Stimulated activated CD8-positive, alpha-beta memory T cell treated with anti-CD3 and anti-CD28 coated beads, Interleukin-4, amount 100 ng/mL, for 1 hour (primary cell): ENCODE measurements at places on chromosomes 5 and 9.

- no peak for DNase-seq
Observed at GRCh38 chr5:130055572-130055971, 151.3 kb downstream of the CHSY3 start.

GRCh38 chr9:83296123-83296522 lies 233.2 kb upstream of the RASEF start:
- DNase-seq: no peak

GRCh38 chr5:72814104-72814503 lies 2.4 kb upstream of the TNPO1 start:
- no peak for DNase-seq

- no peak for DNase-seq
Observed at GRCh38 chr5:158502686-158503085, 597.0 kb downstream of the EBF1 start.

DNA sequence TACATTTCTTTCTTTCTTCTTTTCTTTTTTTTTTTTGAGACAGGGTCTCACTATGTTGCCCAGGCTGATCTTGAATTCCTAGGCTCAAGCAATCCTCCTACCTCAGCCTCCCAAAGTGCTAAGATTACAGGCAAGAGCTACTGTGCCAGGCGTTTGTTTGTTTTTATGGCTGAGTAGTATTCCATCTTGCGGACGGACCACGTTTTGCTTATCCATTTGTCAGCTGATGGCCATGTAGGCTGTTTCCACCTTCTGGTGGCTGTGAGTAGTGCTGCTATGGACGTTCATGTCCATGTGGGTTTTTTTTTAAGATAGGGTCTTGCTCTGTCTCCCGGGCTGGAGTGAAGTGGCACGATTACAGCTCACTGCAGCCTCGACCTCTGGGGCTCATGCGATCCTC lies 2.5 kb downstream of the DOK3 start:
- no peak for DNase-seq
